ENCODE measurements at places on chromosomes 7 and 10.

- H3K27ac ChIP-seq = peak overlapping the region; percentile 18
- H3K36me3 ChIP-seq = no peaks in the 10 kb centered on the region
- H3K4me3 ChIP-seq = no peak overlapping the region
- no peak for DNase-seq
- peaks cover 53% of the 10 kb centered on the region for H3K4me1 ChIP-seq
Measured at GRCh38 chr7:2821842-2822507, 22.1 kb downstream of the GNA12 start.

DNA sequence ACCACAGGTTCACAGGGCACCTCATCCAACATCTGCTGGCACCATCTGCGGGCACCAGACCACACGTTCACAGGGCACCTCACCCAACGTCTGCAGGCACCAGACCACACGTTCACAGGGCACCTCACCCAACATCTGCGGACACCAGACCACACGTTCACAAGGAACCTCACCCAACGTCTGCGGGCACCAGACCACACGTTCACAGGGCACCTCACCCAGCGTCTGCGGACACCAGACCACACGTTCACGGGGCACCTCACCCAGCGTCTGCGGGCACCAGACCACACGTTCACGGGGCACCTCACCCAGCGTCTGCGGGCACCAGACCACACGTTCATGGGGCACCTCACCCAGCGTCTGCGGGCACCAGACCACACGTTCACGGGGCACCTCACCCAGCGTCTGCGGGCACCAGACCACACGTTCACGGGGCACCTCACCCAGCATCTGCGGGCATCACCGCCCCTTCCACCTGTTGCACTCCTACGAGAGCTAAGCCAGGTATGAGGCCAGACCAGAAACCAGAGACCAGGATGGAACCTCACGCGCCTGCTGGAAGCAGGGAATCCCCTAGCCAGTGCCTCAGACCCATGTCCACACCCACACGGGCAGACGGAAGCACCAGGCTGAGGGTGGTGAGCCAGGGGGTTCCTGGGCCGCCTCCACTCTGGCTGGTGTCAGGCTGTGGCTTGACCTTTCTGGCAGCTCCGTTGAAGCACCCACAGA, 182.8 kb downstream of the MAD1L1 start:
- H3K36me3 ChIP-seq = no peaks in the 10 kb centered on the region
- H3K4me3 ChIP-seq = no peak overlapping the region
- H3K27me3 ChIP-seq = no peaks in the 10 kb centered on the region
- no peak overlapping the region for H3K27ac ChIP-seq
- DNase-seq = no peak
- no peaks in the 10 kb centered on the region for H3K4me1 ChIP-seq

GRCh38 chr7:14016950-14017349, 27.5 kb upstream of the ETV1 start:
- no peak overlapping the region for H3K4me3 ChIP-seq
- no peaks in the 10 kb centered on the region for H3K36me3 ChIP-seq
- no peak overlapping the region for H3K27ac ChIP-seq
- H3K4me1 ChIP-seq = no peaks in the 10 kb centered on the region
- no peaks in the 10 kb centered on the region for H3K27me3 ChIP-seq
- DNase-seq = no peak

GRCh38 chr7:65239707-65240352, 133.8 kb upstream of the ZNF92 start:
- no peaks in the 10 kb centered on the region for H3K36me3 ChIP-seq
- peaks cover 33% of the 10 kb centered on the region for H3K27me3 ChIP-seq
- peak overlapping the region; percentile 74 for H3K4me3 ChIP-seq

DNA sequence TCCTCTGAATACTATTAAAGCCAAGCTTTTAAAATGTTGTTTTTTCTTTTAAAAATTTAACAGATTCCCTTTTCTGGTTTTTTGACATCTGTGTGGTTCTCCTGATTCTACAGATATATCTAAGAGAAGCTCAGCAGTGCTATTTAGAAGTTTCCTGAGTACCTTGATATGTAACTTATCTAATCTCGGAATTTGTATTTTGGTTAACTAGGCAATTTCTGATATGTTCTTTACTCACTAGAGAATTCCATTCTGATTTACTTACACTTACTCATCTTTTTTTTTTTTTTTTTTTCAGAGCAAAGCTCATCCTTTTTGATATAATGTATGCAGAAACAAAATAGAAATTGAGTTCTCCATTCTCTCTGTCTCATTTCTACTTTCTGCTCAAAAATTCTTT, 63.8 kb downstream of the PALS2 start:
- H3K4me3 ChIP-seq = no peak overlapping the region
- H3K27me3 ChIP-seq = no peaks in the 10 kb centered on the region
- no peaks in the 10 kb centered on the region for H3K4me1 ChIP-seq
- no peak for DNase-seq
- H3K36me3 ChIP-seq = no peaks in the 10 kb centered on the region
- H3K27ac ChIP-seq = no peak overlapping the region
